ENCODE measurements at places on chromosomes 6 and 20.

DNA sequence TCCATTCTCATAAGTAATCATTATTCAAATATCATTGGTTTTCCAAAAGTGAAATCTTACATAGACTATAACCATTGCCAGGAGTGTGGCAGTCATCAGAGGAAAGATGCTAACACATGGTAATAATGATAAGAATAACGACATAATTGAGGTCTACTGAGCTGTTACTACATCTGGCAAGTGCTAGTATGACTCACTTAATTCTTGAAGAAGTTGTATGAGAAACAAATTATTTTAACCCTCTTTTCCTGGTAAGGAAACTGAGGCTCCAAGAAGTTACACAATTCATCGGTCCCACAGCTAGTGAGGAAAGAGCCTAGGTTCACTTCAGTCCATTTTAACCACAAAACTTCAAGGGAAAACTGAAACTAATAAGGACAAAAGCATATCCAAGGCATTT lies 335.6 kb upstream of the BTBD3 start:
- no peak for DNase-seq

GRCh38 chr6:117481278-117481925 lies 1.1 kb upstream of the DCBLD1 start:
- no peak for DNase-seq

DNA sequence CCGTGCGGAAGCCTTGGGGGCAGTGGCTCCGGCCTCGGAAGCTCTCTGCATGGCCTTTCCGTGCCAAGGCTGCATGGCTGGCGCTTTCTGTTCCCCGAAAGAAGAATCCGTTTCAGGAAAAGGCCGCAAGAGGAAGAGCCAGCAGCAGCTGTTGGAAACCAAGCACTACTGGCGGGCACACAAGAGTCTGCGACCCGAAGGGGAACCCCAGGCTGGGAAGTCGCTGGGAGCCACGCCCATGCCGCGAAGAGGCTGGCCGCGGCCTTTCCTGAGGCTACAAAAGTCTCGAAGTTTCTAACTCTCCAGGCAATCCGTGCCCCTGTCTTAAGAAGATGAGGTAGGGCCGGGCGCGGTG lies at the start of gene CGAS:
TSS of gene CGAS (minus strand) at position 191 of the 355 bp plus-strand sequence. CDS start at position 75, 116 bp downstream.
- no peak for DNase-seq

DNA sequence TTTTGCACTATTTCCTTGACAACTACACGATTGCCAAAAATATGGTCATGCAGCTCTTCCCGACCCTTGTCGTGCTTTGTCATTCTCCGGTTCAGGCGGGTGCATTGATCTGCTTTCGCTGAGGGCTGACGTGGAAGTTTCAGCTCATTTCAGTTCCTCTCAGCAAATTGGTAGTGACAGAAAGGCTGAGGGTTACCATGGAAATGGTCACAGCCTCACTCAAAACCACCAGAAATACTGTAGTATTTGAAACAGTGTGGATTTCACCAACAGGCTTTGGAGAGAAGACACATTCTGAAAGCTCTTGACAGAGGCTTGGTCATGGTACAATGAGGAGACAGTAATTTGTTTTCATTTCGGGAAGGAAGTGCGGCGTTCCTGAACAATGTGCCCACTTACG lies 99.7 kb upstream of the EXOC2 start:
- DNase-seq: no peak

GRCh38 chr6:155493694-155494143 lies 38.1 kb upstream of the NOX3 start:
- DNase-seq: no peak

DNA sequence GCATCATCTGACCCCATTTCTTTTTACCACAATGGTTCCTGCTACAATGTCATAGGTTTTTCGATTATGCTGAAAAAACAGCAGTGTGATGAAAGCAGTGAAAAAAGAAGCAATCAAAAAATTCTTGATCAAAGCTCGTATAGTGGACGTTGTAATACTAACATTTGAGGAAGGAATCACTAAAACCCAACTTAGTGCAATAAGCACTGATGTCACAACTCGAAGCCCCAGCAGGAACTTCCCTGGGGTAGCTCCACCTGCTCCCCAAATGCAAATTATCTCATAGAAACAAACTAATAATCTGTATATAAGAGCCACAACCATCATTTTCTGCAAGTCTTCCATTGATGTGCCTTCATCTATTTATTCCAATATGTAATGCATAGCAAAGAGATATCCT lies 285.6 kb upstream of the SGK1 start:
- DNase-seq: no peak

GRCh38 chr20:33418033-33418432 lies 16.7 kb upstream of the CDK5RAP1 start:
- DNase-seq: no peak
